ENCODE measurements at places on chromosomes 12 and 14.

DNA sequence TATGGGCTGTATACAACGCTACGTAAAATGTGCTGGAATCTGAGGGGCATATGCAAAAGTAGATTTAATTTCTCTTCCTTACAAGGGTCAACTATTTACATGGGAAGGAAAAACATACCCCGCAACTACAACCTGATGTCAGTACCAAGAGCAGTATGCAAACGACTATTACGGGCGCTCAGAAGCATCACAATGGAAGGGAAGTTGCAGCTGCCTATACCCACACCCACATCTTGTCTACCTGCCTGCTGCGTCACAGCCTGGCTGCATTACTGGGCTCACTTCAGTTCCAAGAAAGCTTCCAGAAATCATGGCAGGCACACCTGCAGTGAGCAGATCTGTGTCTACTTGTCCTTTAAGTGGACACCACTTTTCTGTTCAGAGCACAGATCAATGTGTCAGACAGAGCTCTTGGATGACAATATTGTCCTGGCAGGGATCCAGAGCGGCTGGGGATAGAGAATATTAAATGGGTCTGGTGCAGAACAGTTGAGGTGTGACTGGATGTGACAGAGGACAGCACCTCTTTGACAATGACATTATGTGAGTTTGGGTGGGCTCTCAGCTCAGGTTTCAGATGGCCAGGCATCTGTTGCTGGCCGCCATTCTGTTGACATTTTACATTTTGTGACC lies 41.5 kb upstream of the GNG2 start:
- no peak for DNase-seq

DNA sequence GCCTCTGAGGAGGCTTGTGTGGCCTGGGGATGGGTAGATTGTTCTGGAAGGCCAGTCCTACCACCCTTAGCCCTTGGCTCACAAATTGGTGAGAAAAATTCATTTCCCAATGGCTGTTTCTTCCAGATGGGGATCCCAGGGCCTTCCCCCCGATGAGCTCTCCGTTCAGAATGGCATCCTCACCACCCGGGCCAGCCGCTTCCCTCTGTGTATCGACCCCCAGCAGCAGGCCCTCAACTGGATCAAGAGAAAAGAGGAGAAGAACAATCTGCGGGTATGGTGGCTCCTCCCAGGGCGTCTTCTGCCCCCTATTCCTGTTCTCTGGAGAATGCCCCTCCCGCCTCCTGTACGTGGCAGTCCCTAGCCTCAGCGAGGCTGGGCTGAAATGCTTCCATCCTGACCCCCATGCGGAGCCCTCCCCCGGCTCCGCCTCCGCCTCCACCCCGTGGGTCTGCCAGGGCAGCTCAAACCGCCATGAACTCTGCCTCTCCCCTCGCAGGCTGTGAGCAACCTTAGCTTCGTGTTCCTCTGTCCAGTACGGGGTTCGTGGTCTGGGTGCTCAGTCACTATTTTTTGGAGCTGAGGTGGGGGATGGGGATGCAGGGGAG lies 57.8 kb downstream of the CCDC92 start:
- no peak for DNase-seq

DNA sequence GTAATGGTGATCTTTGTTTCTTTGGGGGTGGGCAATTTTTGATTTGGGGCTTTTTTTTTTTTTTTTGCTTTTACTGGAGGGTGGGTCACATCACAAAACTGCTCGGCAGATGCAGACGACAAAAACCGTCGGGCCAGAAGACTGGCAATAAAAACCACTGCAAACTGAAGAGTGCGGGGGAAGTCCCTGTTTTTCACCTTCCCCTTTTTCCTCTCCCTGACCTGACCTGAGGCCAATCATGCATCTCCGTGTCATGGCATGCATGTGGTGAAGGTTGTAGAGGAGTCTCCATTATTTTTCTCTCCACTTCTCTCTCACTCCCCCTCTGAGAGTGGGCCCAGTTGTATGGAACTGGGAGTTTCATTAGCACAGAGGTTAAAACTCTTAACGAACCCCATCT lies 57.5 kb downstream of the AP5M1 start:
- no peak for DNase-seq

GRCh38 chr14:34426313-34427295 lies 35.4 kb downstream of the SPTSSA start:
- DNase-seq, result no peak

GRCh38 chr12:93696462-93696861 lies 19.3 kb downstream of the CRADD start:
- DNase-seq, result no peak

GRCh38 chr12:124506145-124506831 lies 61.1 kb downstream of the NCOR2 start:
- no peak for DNase-seq

GRCh38 chr12:2179953-2180736 lies 127.4 kb downstream of the CACNA1C start:
- peak; percentile 5 for DNase-seq

DNA sequence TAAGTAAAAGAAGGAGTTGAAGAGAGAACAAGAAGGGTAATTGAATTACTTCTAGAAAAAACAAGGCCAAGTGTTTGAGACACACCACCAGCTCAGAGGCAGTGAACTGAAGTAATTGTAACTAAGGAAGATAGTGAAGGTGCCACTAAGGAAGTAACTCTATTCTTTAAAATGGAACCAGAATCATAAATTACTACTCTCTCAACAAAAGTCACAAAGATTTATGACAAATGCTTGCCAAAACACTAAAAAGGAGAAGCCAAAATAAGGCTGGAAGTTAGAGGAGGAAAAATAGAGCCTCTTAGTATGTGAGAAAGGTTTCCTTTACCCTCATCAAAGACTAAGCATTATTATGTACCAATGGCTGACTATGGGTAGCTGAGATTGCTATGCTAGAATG lies 208.5 kb downstream of the MDGA2 start:
- no peak for DNase-seq
